ENCODE measurements at places on chromosomes 11 and 22.

DNA sequence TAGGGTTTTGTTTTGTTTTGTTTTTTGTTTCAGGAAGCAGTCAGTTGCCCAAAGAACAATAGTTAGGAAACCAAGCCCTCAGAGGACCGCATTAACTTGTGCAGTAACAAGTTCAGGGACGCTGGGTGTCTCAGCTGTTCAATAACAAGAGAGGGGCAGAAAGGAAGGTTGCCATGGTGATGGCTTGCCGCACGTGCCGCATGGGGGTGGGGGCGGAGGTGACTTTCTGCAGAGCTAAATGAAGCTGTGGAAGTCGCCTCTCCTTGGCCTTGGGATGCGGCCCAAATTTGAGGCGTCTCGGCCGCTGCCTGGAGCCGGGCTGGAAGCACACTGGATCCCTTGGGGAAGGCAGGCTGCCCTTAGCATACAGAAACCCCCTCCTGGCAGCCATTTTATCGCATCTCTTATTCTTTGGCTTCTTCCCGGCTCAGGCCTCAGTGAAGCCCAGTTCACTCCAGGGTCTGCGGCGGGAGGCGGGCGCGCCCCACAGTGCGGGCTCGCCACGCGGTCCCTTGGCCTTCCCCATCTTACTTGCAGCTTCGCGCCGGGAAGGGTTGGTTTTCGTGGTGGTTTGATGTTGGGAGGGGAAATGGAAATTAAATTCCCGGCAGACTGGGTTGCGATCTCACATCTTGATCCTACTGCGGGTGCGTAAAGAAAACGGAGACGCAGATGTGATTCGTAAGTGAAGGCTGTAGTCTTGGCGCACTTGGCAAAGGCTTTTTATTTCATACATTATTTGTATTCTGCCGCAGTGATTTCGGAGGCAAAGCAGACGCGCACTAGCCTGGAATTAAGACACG, 94.3 kb downstream of the SLC17A6 start:
- no peak for DNase-seq

DNA sequence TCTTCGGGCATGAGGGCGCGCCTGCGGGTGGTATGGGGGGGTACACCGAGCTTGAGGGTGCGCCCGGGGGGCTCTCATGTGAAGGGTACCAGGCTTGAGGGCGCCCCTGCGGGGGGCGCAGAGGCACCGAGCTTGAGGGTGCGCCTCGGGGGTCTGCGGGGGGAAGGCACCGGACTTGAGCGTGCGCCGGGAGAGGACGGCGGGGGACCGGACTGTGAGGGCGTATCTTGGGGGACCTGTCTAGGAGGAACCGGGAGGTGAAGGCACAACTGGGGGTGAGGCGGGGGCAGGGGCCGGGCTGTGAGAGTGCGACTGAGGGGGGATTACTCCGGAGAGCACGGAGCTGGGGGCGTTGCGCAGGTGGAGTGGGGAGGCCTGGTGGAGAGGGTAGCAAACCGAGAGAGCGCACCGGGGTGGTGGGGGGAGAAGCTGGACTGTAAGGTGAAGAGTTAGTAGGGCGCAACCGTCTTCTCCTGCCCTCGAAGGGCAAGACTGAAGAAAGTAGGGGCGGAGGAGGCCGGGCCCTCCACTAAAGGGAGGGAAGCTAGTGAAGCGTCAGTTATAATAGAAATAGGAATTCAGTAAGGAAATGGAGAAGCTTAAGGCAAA, 1.1 kb upstream of the DDX6 start:
- DNase-seq, result no peak

GRCh38 chr11:111745719-111746504, 20.3 kb downstream of the PPP2R1B start:
- peak; percentile 75 for DNase-seq

DNA sequence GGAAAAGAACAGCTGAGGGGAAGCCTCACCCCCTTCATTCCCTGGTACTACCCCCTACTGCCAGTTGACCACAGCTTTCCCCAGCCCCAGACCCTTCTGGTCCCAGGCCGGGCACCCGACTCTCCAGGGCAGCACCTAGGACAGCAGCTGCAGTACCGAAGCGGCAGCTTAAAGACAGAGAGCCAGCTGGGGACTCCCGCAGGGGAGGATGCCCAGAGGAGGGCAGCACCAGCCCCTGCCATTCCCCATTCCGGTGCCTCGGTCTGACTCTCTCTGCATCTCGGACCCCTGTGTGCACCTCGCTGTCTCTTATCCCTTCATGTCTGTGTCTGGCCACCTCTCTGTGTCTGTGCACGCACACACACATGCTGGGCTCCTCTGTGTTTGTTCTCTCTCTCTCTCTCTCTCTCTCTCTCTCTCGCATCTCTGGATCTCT, 9.4 kb downstream of the IGSF9B start:
- peak; percentile 58 for DNase-seq

DNA sequence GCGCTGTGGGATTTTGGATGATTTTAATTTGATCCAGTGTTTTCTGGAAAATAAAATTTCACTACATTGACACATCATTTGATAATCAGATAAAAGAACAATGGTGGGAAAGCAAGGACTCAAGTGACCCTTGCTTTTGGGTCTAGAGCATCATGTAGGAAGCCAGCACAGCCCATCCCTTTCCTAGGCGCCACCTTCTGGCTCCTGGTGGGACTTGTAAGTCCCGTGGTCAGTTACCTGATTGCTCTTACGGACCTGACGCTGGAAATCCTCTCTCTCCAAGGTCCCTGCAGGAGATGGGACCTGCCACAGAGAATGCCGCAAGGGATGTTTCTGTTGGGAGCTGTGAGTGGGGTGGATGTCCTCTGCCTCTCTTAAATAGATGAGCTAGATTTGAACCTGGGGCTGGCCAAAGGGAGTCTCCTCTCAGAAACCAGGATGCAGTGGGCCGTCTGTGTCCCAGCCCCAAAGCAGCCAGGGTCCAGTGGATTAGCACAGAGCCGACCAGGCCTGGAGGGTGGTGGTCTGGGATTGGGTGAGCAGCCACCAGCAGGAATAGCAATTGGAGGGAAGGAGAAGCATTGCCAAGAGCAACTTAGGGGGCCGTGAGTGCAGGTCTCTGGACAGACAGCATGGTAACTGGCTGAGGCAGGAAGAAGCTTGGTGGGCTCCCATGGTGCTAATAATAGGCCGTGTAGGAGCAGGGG, 21.7 kb downstream of the TIMP3 start:
- peak; percentile 50 for DNase-seq

DNA sequence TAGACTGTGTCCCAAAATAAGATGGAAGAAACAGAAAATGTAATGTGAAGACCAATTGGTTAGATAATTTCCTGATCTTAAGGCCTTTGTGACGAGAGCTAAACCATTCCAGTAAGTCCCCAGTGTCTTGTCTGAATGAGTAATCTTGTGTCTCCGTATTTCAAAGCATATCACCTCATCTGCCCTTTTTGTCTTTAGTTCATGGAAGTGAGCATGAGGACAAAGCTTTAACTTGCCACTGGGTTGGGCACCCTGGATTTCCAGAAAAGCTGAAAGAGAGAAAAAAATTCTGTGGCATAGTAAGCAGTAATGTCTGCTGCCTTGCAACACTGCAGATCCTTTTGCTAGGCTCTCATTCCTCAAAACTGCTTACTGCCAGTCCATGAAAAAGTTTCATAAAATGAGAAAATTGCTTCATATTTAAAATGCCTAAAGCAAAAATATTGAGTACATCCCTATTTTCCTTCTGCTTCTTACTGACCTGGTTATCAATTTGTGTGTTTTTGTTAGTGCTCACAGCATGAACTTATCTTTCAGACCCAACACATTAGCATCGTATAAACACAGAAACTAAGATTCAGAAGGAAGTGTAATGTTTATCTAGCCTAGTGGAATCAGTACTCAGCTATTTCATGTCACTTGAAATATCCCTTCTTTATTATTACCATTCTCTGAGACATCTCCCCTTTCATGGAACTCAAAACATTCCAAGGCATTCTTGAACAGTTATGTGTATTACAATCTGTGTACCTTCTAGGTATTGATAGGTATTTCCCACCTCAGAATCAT, 5.3 kb downstream of the CASP12 start:
- DNase-seq, result peak; percentile 57

GRCh38 chr11:120044011-120044675, 93.8 kb downstream of the TRIM29 start:
- no peak for DNase-seq

DNA sequence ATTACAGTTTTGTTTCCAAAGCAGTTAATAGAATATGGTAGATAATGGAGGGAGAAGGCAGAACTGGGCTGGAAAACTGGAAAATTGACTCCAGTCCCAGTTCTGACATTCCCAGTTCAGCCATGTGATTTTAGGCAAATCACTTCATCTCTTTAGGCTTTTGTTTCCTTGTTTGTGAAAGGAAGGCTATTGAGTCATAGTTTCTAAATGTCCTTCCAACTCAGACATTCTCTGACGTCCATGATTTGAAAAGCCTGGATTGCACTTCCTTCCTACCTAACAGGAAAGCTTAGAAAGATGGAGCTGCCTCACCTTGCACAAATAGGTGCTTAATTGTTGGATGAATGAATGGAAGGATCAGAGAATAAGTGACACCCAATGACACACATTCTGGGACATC, 19.8 kb upstream of the GALNT18 start:
- no peak for DNase-seq

- no peak for DNase-seq
Measured at GRCh38 chr11:27431808-27432207, 40.8 kb downstream of the LGR4 start.

DNA sequence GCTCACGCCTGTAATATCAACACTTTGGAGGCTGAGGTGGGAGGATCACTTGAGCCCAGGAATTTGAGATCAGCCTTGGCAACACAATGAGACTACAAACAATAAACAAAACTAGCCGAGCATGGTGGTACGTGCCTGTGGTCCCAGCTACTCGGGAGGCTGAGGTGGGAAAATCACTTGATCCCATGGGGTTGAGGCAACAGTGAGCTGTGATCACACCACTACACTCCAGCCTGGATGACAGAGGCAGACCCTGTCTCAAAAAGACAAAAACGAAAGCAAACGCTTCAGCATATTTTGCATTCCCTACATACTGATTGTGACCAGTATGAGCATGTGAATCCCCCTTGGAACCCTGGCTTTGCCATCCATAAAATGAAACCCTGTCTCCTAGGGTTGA, 33.9 kb upstream of the MN1 start:
- peak; percentile 45 for DNase-seq

GRCh38 chr11:92692826-92693546, 276.5 kb upstream of the MTNR1B start:
- DNase-seq, result no peak

- DNase-seq, result peak; percentile 77
Measured at GRCh38 chr11:122601141-122602125, 54.1 kb upstream of the UBASH3B start.

GRCh38 chr11:35076201-35077100, 62.5 kb upstream of the CD44 start:
- no peak for DNase-seq

DNA sequence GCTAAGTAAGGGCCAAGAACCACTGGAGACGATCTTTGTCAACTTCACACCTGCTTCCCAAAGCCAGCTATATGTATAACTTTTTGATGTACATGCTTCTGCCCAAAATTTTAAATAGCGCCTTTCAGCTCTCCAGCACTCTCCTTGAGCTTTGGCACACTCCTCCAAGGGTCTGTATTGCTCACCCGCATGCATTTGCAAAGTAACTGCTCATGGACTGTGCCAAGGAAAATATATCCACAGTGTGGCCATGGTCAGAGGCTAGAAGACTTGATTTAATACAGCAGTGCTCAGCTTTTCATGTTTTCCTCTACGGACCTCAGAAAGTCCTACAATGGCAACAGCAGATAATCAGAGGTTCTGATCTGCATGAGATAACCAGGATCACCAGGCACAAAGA, 550.1 kb downstream of the SOX6 start:
- DNase-seq, result no peak

DNA sequence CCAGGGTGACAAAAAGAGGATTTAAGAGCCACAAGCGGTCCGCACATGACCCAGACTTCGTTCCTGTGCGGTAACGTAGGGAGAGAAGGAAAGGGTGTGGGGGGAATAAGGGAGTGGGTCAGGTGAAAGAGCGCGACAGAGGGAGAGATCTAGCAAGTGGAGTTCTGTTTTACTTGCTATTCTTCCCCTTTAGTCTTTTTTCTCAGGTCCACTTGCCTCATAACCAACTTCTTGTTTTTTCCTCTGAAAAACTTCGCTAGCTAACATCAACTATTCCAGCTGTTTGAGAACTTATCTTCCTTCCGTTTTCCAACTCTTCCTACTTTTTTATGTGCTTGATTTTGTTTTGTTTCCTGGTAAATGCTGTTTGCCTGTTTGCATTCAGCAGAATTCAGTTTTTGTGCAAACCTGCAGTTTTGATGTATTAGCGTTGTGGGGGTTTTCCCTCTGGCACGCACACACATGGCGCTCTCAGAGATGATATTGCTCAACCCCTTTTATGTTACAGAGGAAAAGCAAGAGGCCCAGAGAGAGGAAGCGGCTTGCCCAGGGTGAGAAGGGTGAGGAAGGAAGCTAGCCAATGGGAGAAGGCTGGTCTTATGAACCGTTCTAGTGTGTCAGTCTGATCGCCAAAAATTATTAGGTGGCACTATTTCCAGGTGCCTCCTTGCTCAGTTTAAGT, 592 bp upstream of the CTSC start:
- DNase-seq, result peak; percentile 76

GRCh38 chr11:11265994-11266606, 87.0 kb downstream of the CSNK2A3 start:
- DNase-seq, result peak; percentile 34

DNA sequence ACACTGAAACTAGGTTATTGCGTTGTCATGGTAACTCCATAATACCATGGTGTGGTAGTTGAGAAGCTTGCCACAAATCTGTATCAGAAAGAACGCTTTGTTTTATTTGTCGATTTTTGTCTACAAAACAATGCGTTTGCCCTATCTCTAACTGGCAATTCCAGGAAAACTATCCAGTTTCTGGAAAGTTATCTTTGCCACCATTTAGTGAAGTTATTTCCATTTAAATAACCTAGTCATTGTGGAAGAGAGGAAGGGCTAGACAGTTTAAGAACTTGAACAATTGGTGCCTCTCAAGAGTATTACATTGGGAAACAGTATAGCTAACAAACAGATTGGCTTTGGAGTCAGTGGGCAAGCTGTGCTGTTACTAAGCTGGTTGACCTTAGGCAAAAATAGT, 7.9 kb downstream of the HSD17B12 start:
- DNase-seq, result no peak

DNA sequence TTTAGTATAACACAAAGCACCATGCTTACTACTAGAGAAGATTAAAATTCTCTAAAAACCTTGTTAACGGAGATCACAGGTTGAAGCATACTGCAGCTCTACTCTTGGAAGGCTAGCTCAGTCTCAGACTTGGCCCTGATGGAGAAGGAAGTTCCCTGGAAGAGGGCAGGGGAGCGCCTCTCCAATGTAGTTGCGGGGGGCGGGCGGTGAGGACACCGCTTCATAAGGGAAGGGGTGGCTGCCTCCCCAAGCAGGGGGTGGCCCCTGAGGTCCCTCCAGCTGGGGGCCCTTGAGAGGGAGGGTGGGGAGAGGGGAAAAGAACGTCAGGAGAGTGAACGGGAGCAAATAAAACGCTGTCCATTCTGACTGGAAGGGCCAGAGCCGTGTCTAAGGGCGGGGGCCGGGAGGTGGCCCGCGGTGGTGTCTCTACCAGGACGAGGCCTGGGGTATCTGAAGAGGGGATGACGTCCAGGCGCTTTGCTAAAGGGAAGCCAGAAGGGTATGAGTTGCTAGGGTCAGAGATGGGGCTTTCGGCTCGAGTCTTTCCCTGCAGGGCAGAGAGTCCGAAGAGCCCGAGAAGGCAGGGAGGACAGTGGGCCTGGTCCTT, 553 bp upstream of the USP47 start:
- peak; percentile 47 for DNase-seq

- DNase-seq, result no peak
Measured at GRCh38 chr22:47391169-47392053, 629.0 kb downstream of the TBC1D22A start.
